ENCODE measurements at places on chromosomes 7 and 10.
A peak's percentile ranks its signal among the peaks of the same experiment; 100 is the strongest.

DNA sequence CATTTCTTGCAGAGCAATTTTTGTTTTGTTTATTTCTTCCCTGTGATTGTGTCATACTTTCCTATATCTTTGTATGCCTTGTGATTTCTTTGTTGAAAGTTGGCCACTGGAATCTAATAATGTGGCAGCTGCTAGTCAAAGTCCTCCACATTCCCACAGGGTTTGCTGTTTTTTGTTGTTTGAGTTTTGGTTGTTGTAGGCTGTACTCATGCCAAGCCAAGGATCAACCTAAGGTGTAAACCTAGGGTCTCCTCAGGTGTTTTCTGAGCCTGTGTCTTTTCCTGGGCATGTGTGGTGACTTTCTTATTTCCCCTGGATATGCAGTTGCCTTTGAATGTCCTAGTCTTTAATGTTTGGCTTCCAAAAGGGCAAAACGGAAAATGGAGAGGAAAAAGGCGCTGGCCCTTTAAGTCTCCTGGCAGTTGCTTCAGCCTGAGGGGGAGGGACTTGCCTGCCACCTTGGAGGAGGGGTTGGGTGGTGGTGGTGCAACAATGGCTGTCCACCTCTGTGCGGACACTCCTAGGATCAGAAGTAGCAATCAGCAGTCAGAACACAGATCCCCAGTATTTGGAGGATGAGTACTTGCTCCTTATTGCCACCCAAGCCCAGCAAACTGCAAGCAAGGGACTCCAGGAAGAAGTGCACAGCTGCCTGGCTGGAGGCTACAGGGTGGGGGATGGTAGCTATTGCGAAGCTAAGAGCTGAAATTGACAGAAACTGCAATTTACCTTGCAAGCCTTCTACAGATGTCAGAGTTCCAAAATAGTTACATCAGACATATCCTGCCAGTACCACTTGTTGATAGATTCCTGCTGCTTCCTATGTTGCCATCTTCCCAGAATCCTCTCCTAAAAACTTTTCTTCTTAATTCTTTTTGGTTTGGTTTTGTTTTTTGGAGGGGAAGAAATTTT lies 5.6 kb upstream of the ZNF518A start:
- DNase-seq: peak; percentile 70

GRCh38 chr10:31645786-31646185 lies 282.8 kb downstream of the ARHGAP12 start:
- peak; percentile 68 for DNase-seq

DNA sequence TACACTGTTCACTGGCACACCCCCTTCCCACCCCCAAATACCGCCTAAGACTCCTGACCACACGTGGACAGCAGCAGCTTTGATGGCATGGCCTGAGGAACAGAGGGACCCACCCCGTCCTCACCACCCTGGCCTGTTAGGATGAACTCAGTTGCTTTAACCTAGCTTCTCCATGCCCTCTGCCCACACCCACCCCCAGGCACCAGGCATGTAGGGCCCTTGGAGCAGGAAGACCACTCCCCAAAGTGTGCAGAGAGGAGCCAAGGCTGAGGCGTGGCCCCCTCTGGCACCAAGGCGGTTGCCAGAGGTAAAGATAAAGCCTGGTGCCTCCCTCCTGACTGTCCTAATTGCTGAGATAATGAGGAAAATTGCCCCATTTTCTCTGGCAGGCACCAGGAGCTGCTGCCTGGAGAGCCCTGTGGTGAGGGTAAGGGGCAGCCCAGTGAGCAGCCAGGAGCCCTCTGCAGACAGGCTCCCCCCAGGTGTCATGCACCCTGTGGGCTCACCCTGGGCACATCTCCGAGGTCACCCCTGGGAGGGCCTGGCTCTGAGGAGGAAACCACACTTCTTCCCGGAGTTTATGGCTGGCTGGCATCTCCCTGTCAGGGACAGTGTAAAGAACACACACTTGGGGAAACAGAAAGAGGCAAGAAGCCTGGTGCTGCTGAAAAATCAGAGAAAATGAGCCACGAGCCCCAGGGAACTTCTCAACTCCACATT lies 47.7 kb downstream of the LRRC20 start:
- no peak for DNase-seq

- DNase-seq: no peak
Measured at GRCh38 chr7:158943713-158944112, 87.4 kb downstream of the DYNC2I1 start.

DNA sequence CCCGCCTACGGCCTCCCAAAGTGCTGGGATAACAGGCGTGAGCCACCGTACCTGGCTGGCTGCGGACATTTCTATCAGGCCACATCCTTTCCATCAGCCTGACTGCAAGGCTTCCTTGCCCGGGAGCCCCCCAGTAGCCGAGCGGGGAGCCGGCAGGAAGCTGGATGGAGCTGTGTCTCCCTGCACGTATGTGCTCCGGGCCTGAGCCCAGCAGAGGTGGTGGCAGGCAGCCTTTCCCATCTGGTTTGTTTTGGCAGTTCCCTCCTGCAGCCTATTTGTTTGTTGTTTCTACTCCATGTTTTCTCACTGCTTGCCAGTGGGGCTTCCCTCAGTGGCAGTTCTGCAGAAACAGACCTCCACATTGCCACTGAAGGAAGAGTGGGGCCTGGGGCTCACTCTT lies 5.4 kb downstream of the POP7 start:
- no peak for DNase-seq

DNA sequence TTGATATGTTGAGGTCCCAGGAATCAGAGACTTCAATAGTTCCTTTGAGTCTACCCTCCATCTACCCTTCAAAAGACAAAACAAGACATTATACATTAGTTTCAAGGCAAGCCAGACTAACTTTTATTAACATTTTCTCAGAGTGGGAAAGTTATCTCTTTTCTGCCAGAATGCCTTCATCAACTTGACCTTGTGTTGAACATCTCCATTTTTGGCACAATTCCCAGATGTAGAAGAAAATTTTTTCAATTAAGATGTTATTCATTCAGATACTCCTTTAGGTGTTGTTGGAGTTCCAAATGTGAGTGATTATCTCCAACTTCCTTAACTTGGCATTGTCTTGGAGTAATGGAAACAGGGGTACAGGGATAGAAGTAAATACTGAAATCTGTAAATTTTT lies 59.1 kb downstream of the NRF1 start:
- peak; percentile 49 for DNase-seq

DNA sequence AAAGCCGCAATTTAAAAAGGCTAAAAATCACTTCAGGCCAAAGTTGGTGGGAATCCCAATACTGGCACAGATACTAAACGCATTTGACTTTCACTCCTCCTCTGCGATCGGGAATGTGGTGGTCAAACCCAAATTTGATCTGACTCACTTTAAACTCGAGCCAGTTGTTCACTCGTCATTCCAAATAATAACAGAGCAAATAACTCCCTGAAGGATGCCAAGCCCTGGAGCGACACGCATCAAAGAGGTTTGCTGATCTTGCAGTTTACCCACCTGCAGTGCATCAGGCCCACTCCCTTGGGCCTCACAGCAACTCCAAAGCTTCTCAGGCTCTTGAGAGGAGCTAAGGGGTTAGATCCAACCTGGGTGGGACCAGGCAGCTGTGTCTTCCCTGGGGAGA lies 12.2 kb downstream of the PTN start:
- DNase-seq: no peak

GRCh38 chr10:11581213-11581612 lies 30.2 kb downstream of the USP6NL start:
- peak; percentile 35 for DNase-seq

DNA sequence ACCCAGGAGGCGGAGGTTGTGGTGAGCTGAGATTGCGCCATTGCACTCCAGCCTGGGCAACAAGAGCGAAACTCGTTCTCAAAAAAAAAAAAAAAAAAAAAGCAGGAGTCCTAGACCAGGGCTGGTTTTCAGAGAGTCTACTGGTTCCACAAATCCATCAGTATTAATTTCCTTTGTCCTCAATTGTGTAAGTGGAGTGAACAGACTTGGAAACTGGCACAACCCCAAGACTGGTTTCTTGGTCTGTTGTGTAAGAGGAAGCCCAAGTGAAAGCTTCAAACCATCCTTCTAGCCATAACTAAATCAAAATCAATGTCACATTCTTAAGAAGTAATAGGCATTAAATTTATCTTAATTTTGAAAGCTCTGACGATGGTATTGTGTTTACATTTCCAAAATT lies 213.6 kb downstream of the DGKI start:
- DNase-seq: peak; percentile 63

All from cardiac fibroblast (primary cell).